LoVo (cell line): ENCODE measurements at places on chromosomes 7 and 10.

DNA sequence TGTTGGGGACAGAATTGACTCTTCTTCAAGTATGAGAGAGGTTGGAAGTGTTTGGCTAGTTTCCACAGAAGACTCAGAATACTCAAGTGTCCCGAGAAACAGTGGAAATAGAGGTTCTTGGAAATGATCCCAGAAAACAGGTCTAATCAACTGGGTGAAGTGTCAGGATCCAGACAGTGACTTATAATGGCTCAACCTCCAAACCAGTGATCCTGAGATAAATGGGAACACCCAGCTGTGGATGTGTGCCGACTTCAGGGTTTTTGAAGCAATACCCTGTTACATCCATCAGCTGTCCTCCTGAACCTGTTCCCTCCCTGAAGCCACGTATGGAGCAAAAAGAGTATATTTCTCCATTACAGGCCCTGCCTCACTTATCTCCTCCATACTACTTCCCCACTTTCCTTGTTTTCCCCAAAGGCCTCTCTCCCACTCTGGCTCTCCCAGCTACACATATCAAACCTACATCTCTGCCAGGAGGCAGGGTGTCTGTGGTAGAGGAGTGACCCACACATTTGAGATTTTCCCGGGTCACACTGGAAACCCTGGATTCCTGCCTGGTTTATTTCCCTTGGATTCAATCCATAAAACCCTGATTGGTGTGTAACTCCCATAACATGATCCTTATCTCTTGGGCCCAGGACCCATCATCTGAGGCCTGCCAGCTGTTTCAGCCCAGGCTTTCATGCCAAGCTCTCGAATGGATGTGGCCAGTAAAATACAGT lies 17.6 kb upstream of the ELOVL3 start:
- DNase-seq: no peak

- DNase-seq: peak; percentile 20
Measured at GRCh38 chr10:4780782-4781181, 45.2 kb upstream of the AKR1E2 start.

DNA sequence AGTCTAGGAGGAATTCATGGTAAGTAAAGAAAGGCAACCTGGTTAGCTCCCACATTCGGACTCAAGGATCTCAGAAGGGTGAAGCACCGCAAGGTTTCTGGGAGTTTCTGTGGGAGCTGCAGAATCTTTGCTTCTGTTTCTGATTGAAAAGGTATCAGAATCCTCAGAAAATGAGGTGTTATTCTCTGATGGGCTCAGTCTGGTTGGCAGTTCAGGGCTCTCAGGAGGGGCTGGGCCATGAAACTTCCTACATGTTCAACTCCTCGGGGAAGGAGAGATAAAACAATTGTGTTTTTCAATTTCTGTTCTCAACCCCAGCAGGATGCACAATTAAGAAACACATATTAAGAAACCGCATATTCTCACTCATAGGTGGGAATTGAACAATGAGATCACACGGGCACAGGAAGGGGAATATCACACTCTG lies 9.1 kb downstream of the OR2A7 start:
- DNase-seq: no peak

DNA sequence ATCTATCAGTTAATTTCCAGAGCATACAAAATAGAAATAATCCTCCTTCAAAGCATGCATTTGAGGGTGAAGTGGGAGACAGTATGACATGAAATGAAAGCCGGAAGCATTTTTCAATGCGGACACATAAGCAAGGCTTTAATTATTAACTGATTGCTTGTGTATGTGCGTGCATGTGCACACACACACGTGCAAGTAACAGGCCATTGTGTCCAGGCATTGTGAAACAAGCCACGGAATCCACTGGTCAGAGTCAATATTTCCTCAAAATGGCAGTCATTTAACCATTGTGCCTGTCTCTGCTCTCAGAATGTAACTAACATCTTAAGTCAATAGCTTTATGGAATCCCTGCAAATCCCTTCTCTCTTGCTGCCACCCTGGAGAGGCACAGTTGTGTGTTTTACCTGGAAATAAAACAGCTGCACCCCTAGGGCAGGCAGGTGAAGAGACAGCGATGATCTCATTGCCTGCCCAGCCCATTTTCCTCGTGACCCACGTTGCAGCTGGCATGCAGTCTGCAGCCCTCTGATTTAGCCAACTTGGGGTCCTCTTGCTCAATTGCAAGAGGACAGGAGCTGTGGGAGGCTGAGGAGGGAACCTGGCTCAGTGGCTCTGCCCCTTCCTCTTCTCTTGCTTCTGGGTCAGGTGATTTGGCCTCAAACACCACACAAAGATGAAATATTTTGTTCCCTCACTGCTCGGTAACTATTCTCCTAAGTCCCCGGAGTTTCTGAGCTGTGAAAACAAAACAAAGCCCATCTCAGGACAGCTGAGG lies 500.9 kb upstream of the ZMIZ1 start:
- DNase-seq: no peak

GRCh38 chr7:82044497-82045080 lies 274.7 kb upstream of the HGF start:
- DNase-seq: peak; percentile 66

- no peak for DNase-seq
Measured at GRCh38 chr7:42110333-42110732, 126.7 kb downstream of the GLI3 start.

GRCh38 chr7:120344276-120344675 lies 71.3 kb downstream of the KCND2 start:
- no peak for DNase-seq

GRCh38 chr10:121240011-121240410 lies 358.2 kb downstream of the FGFR2 start:
- peak; percentile 35 for DNase-seq

DNA sequence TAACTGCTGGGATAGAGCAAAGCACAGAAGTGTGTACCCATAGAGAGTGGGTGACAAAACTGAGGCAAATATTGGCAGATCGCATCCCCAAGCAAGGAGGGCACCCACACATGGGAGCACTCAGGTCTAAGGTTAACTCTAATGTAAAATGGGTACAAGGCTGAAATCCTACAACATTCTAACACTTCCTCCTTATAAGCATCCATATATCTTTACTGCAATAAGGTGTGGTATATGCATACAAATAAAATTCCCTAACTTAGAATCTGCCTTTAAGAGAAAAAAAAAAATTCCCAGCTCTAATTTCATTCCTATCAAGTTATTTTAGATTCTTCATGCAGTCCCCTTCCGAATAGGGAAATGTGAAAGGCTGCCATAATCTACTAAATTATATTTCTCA lies 18.7 kb downstream of the EIF3A start:
- no peak for DNase-seq

DNA sequence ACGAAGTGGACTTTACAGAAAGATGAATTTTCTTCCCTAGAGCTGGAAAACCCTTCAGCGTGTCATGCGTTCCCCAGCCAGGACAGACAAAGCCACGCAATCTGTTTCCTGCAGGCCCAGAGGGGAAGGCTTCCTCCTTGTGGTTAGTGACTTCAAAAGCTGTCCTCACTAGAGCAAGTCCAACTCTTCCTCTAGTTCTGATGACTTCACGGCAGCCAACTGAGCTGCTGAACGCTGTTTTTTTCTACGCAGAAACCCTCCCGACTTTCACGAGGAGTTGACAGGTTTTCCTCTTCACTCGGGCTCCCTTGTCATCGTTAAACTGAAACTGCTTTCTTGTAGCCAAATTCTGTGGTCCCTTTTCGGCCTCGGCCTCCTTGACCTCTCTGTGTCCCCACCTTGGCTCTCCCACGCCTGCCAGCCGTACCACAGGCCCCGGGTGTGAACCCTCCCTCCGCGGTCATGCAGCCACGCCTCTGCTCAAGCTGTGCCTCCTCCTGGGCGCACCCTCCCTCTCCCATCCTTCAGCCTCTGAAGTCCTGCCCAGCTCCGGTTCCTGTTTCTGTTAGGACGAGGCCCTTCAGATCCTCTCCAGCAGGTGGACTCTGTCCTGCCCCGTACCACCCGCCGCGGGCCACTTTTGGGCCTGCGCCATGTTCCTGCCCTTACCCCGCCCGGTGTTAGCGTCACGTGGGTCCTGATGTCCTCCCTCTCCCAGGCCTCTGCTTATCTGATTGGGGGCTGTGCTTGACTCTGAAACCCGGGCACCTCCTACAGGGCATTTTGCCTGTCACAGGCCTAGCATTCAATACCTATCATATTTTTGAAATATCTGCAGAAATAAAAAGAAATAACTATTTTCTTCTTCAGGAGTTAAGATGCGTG lies 39.3 kb downstream of the CUX1 start:
- peak; percentile 99 for DNase-seq

DNA sequence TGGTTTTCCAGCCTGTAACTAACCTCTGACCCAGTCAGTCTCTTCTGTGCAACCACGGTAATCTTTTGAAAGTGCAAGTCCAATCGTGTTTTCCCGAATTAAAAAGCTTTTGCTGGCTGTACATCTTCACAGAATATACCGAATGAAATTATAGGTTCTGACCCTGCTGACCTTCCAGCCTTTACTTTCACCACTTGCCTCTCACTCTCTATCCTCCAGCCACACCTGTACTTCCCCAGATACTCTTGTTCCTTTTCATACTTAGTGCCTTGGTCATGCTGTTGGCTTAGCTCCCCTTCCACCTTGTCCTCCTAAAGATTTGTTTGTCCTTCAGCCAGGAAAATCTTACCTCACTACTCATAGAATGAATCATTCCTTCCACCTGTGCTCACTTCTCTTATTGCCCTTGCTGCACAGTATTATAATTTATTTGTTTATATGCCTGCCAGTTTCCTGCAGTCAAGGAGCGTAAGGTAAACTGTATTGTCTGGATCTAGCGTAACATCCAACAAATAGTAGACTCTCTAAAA lies 2.3 kb upstream of the PNPLA8 start:
- peak; percentile 35 for DNase-seq

GRCh38 chr7:148020679-148021078 lies 569.9 kb upstream of the C7orf33 start:
- DNase-seq: no peak

DNA sequence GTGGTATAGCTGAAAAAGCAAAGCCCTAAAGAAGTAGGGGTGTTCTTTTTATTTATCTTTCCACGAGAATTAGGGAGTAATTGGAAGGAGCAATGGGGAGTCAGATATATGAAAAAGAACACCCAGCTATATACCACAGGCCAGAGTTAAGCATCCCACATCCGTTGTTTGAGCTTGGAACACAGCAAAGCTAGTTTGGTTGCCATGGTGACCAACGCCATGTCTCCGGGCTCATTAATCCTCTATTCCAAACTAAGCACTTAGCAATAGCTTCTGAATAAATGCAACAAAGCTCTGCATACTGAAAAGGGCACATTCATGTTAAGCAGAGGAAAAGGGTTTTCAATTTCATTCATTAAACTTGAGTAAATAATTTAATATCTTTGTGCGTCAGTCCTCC lies 23.5 kb downstream of the ASB4 start:
- no peak for DNase-seq

DNA sequence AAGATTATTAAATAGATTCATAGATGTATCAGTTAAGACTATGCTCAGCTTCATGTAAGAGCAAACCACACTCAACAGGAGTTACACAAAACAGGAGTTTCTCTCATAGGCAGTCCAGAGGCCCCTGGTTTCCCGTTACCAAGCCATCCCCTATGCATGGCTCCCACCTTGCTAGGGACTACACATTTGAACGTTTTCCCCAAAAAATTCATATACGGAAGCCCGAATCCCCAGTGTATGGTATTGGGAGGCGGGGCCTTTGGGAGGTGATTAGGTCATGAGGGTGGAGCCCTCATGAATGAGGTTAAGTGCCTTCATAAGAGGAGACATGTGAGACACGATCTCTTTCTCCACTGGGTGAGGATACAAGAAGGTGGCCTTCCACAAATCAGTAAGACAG lies 29.1 kb downstream of the RSU1 start:
- DNase-seq: no peak

DNA sequence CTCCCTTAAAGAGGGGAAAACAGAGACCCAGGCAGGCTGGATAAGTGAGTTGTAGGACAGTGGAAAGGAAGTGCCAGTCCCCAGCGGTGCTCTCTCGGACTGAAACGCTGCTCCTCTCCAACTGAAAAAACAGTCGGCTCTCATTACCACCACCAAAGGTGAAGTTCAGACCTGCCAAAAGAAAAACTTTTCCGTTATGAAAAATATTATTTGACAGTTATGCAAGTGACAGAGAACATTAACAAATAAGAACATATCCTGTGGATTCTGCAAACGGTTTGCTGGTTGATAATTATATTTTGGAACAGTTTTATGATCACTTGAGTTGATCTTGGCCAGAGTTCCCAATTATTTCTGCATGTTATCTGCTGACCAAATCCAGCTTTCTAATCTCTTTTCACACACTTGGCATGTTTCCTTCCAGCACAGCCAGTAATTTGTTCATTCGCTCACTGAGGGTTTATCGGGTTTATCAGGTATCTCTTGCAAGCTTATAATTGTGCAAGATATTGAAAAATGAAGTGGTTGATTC lies 82.6 kb downstream of the PTPRE start:
- DNase-seq: no peak

DNA sequence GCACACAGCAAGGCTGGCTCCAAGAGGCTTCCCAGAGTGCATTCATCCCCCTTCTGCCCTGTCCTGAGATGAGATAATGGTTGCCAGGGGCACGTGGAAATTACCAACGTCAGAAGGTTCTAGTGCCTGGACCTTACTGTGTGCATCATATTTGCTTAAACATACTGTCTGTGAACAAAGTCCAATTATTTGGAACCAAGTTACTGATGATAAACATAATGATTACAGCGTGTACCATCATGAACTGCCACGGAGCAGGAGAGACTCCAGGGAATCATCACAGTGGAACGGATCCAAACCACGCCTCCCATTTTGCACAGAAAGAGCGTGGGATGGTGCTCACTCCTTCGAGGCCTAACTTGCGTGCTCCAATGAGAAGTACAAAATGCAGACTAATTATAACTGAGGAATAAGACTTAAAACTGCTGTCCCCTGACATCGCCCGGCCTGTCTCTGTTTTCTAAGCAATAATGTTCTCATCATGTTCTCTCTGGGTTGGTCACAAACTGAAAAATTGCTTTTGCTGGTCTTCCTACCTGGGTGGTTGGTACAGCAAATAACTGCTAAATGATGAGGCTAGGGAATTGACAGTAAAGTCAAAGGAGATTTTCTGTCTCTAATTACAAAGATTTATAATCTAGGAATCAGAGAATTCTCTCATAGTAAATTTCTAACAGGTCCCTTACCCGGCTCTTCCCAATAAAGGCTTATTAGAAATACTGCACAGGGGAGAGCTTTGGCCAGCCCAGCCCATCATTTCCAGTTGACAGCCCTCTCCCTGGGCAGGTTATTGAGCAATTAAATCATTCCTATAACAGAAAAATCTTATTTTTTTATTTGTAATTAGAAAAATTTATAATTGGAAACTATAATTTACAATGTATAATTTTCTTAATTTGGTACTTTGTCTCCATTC lies 182.2 kb downstream of the CAMK1D start:
- DNase-seq: no peak

- DNase-seq: no peak
Measured at GRCh38 chr7:41640487-41640886, 62.4 kb downstream of the INHBA start.

- no peak for DNase-seq
Measured at GRCh38 chr7:128097211-128097731, 66.0 kb upstream of the LRRC4 start.

- no peak for DNase-seq
Measured at GRCh38 chr7:32034052-32034451, 36.2 kb downstream of the PDE1C start.
